ENCODE measurements at places on chromosomes 3 and 15.

GRCh38 chr15:57865294-57865693 lies 158.8 kb downstream of the POLR2M start:
- DNase-seq: no peak

DNA sequence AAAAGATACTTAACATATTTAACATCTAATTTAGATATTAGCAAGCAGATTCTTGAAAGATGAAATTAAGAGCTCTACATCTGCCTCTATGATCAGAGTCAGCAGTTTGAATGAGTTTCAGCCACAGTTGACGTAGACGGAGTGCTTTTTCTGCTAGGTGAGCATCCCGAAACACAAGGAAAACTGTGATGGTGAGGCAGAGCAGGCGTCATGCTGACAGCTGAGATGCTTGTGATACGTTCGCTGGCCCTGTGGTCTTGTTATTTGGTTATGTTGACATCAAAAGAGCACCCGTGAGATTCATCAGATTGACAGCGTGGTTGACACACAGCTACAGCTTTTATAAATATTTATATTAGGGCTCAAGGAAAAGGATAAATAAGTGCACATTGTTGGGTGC lies 19.6 kb upstream of the GOLGA8B start:
- no peak for DNase-seq

- no peak for DNase-seq
Observed at GRCh38 chr3:14210843-14211594, 32.4 kb downstream of the LSM3 start.

DNA sequence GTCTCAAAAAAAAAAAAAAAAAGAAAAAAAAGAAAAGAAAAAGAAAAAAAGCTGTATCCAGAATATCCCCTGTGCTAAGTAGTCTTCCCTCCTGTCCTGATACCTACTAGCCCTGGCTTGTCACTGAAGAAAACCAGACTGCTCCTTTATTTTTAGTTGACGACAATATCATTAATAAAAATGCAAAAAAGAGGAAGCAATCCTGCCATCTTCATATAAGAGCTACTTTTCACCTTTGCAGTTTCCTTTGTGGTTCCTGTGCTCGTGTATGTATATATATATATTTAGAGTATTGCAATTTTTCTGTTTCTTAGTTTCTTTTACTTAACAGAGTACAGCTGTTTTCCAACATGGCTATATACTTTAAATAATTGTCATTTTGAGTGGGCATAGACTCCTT lies 13.6 kb downstream of the C3orf20 start:
- DNase-seq: no peak

GRCh38 chr3:13500133-13500885 lies 20.2 kb downstream of the HDAC11 start:
- DNase-seq: no peak

GRCh38 chr3:64342940-64343688 lies 117.8 kb upstream of the PRICKLE2 start:
- no peak for DNase-seq
